ENCODE measurements at places on chromosomes 3 and 15.

- no peak for DNase-seq
These were observed 1.8 kb downstream of the PRKCD start for GRCh38 chr3:53162672-53163443.

DNA sequence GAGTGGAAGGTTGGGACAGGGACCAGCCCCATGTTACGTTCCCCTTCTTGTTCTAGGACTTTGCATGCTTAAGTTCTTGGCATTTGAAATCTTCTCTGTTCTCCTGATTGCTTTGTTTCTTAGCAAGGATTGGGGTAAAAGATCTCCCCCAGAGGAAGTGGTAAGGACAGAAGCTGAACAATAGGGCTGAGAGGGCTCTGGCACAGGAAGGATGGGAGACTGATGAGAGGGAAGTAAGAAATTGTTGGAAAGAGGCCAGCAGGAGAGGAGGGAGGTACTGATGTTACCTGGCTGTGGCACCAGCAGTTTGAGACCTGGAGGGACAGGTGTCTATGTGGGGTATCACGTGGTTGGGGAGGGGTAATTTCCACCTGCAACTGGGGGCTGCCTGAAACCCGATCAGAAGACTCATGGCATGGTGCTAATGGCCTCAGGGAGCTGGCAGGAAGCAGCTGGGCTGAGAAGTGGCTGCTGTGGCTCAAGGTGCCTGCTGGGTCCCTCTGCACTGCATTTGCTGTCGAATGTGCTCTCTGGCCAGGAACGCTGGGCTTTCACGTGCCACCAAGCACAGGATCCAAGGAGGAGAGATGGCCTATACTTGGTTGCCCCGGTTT, 108.4 kb downstream of the LSM3 start:
- no peak for DNase-seq

GRCh38 chr15:51223771-51224229, 114.6 kb downstream of the CYP19A1 start:
- DNase-seq: no peak

GRCh38 chr3:150602426-150603152, 532 bp upstream of the SELENOT start:
- DNase-seq: no peak

- DNase-seq: no peak
These were observed 222.7 kb downstream of the GAP43 start for GRCh38 chr3:115845986-115846385.

DNA sequence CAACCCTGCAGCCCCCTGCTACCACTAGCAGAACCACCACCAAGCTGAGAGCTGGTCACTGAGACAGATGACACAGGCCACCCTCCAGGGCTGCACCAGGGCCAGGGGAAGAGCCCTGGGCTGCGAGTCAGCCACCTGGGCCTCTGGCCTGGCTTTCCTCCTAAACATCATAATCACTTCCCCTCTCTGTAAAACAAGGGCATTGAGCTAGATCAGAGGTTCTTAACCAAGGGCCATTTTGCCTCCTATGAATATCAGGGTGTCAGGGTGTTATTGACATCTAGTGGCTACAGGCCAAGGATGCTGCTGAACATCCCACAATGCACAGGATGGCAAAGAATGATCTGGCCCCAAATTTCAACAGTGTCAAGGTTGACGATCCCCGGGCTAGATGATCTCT, 25.2 kb downstream of the TLE3 start:
- no peak for DNase-seq

DNA sequence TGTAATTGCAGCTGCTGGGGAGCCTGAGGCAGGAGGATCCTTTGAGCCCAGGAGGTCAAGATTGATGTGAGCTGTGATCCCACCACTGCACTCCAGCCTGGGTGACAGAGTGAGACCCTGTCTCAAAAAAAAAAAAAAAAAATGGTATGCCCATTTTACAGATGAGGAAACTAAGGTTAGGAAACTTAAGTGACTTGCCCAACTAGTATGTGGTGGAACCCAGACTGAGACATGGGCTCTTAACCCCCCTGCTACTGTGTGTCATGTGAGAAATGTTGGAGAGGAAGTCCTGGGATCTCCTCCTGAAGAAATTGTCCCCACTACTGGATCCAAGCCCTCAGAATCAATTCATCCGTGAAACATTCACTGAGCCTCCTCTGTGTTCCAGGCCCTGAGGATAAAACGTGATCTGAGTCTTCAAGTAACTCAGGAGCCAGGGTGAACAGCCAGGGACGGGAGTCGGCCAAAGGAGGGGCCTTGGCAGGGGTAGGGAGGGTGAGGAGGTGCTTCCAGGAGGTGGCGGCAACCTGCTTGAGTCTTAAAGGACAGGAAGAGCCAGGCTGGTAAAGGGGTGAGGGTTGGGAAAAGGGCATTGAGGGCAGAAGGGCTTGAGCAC, 19.6 kb upstream of the RNU6-1 start:
- DNase-seq: no peak

- no peak for DNase-seq
These were observed 56.7 kb downstream of the CCNL1 start for GRCh38 chr3:157103280-157103679.

GRCh38 chr3:134918441-134918840, 123.4 kb downstream of the EPHB1 start:
- no peak for DNase-seq

GRCh38 chr15:75032395-75032794, 9.0 kb downstream of the PPCDC start:
- DNase-seq: no peak

DNA sequence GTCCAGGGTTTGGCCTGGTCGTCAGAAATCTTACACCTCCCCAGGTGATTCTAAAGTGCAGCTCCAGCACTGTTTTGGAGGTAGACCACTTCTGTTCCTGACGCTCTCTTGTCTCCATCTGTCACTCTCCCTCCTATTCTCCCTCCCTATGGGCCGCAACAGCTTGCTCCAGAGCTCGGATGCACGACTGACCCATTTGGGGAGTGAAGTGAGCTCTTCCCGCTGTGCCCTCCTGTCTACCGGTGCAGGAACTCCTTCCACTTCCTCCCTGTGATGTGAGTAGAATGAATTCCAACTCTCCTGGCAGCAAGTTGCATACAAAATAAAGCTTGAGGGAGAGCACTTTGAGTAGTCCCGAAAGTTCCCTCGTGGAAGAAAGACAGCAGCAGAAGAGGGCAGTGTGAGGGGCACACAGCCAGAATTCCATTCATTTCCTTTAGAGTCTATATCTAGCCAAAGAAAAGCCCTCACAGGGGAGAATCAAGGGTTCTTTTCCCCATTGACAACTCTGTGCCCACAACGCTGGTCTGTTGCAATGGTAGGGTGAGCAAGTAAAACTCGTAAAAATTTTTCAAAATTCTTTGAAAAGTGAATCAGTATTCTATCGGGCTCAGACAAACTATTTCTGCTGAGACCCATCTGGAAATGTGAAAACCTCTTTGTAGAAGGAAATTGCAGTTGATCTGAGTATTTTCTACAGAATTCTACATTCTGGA, 39.9 kb upstream of the BDH1 start:
- DNase-seq: no peak

- no peak for DNase-seq
These were observed 16.4 kb upstream of the ANXA2 start for GRCh38 chr15:60414016-60414682.

DNA sequence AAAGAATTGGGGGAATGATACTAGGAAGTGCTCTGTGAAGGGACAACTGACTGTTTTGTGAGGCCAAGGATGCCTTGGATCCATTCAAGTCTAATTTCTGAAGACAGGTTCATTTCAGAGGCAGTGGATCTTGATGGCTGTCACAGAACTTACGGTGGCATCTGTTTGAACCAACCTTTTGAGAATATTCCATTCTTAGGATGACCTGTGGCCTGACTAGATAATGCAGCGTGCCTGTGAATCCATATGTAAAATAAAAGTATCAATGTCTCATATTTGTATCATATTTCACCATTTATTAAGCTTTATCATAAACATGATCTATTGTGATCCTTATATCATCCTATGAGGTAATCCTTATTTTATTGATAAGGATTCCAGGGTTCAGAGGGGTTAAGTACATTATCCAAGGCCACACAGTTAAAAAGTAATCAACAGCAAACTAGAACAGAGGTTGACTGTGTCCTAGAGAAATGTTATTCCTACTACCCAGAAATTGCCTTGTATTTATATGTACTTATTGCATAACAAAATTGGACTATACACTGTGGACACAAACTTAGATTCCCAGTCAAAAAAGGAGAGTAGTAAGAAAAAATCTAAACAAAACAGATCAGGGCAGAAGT, 34.3 kb downstream of the IL1RAP start:
- no peak for DNase-seq

- no peak for DNase-seq
These were observed 47.9 kb downstream of the PEAK1 start for GRCh38 chr15:77371850-77372563.

GRCh38 chr3:196793246-196793645, 53.6 kb downstream of the PAK2 start:
- no peak for DNase-seq

GRCh38 chr3:11717768-11718636, 74.3 kb upstream of the VGLL4 start:
- DNase-seq: no peak

- no peak for DNase-seq
These were observed 3.0 kb upstream of the GTPBP8 start for GRCh38 chr3:112987710-112988334.

GRCh38 chr3:115709093-115709492, 85.8 kb downstream of the GAP43 start:
- no peak for DNase-seq

- no peak for DNase-seq
These were observed 760.1 kb upstream of the NECTIN3 start for GRCh38 chr3:110311541-110311940.

DNA sequence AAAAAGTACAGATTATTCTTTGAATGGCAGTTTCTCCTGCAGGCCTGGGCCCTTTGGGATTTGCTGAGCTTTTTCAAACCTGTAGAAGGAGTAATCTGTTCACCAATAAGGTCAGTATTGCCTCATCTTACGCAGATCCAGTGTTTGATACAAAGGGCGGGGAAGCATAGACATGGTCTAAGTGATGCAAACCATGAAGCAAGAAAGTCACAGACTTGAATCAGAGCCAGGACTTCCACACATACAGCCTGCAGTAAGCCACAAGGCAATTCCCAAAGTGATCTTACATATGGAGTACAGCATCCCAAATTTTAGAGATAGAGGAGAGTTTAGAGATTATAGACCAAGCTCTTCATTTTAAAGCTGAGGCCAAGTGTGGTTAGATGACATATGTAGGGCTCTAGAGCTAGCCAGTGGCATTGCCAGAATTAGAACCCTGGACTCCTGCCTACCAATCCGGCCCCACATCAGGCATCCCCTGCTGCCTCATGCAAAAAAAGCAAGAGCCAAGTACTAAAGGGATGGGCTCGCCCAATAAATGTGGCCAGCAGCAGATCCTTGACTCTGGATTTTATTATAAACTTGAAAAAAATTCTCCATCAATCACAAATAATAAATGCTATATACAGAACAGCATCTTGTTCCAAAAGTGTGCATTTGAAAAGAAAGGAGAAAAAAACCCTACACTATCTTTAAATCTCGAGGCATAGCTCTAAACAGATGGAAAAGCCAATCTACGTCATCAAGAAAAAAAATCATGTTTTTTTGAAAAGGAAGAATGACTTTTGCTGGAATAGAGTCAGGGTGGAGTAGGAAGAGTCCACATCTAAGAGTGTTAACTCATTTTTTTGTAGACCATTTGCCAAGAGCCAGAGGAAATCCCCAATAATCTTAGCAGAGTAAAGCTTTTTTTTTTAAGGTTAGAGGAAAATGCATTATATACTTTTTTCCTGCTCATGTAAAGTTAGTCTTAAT, 24.0 kb downstream of the ABI3BP start:
- DNase-seq: no peak

GRCh38 chr3:105614288-105615030, 247.8 kb downstream of the ALCAM start:
- no peak for DNase-seq

DNA sequence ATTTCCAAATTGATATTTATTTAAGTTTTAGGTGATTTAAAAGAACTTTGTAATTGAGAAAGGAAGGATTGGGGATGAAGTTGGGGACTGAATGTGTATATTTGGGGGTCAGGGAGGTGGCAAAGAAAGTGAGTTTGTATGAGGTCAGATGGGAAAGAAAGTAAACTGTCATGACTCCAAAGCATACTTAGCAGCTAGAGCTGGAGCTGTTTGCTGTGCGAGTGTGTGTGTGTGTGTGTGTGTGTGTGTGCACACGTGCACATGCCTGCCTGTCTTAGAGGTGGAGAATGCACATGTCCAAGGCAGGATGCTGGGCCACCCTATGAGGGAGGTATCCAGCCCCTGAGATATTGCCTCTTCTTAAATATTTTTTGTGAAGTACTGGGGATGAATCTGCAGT, 21.0 kb downstream of the BOC start:
- no peak for DNase-seq

DNA sequence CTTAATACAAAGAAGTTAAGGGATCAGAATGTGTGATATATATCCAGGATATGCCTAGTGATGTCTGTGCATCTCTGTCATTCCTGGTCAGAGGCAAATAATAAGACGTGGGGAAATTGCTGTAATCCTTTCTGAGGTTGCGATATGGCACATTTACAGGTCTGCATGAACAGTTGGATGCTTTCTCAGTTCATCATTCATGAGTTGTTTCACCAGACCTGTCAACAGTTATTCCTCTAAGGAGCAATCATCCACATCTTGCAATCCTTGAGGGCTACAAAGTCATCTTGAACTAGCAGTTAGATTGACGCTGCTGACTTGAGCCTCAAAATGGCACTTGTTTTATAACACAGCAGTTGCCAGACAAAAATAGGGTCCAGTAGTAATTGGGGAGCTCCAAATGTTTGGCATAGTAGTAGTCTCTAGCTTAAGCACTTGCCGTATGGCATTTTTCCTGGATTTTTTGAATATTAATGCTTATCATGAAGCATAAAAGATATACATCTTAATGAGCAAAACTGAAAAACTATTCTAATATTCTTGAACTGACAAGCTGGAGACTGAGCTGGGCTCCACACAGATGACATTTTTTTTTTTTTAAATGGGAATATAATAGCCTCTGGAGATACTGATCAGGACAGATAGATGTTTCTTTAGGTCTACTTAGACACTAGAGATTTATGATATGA, 761.7 kb downstream of the VGLL3 start:
- no peak for DNase-seq

- DNase-seq: no peak
These were observed 133.7 kb downstream of the THRB start for GRCh38 chr3:24360957-24361356.

DNA sequence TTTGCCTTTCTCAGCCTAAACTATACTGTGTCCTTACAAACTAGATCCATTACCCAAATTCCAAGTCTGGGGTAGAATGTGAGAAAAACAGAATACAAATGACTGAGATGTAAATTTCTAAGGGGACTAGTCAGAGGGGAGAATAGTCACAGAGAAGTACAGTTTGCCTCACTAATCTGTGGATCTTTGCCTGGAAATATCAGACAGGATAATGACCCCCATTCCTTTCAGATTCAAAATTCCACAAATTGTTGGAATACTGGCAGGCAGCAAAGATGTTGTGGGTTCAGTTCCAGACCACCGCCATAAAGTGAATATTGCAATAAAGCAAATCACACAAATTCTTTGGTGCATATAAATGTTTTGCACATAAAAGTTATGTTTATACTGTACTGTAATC, 762.8 kb upstream of the NR2F2 start:
- no peak for DNase-seq
